Erythroblast (primary cell): ENCODE measurements at places on chromosomes 1 and 21.

- peak; percentile 87 for DNase-seq
These were observed 642 bp downstream of the SLC30A7 start for GRCh38 chr1:100896481-100896982.

- DNase-seq = no peak
These were observed 44.2 kb downstream of the MAP3K7CL start for GRCh38 chr21:29174607-29175013.

DNA sequence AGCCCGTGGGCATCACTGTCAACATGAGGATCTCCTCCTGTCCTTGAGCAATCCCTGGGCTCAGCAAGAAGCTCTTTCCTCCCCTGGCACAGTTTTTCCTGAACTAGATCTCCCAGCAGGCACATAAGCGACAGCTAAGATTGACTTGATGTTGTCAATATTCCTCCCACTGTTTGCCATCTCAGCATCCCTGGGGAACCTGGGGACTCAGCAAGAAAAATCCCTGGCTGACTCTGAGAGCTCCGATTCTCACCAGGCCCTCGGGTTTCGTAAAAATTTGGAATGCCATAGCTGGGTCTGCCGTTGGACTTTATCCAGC is 687.2 kb downstream of the MATN1 start:
- no peak for DNase-seq

- DNase-seq = peak; percentile 84
These were observed 31.2 kb downstream of the CHD1L start for GRCh38 chr1:147273409-147274336.

DNA sequence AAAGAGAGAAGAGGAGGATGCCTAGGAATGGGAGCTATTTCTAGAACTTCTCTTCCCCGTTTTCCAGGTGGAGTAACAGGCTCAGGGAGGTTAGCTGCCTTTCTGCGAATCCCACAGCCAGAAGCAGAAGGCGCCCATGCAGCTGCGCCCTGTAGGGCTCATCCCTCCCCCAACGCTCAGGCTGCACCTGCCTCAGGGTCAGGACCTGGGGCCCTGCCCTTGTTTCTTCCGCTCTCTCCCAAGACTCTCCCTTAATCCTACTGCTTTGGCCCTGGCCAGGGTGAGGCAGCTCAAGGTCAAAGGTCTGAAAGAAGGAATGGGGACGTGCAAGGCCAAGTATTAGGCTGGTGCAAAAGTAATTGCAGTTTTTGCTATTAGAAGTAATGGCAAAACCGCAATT is 30.5 kb upstream of the PADI2 start:
- DNase-seq = no peak

- DNase-seq = no peak
These were observed 348.1 kb upstream of the VAMP3 start for GRCh38 chr1:7422966-7423365.

GRCh38 chr1:53297195-53297594 is 30.7 kb downstream of the LRP8 start:
- no peak for DNase-seq

DNA sequence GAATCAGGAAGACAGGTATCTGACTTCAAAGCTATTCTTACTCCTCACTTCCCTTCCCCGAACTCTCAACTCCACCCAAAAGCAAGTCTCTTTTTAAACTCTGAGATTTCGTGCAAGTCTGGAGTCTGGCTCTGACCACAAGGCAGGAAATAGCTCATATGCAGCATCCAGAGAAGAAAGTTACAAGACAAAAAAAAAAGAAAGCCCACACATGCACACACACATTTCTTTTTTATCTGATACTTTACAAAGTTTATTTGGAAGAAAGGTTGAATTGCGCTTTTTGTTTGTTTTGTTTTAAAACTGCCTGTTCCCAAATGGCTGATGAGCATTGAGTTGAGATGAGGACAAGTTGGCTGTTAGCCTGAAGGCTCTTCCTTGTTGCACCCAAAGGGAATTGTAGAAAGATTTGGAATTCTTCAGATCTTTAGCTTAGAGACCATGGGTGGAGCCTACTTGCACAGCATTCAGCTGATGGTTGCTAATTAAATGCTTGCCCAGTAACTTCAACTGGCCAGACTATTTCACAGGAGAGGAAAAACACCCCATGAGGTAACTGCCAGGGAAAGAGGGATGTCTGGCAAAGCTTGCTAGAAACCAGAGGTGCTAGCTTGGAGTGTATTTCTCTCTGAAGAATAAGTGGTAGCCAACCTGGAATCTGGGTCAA is 490.3 kb downstream of the TTLL7 start:
- DNase-seq = no peak

DNA sequence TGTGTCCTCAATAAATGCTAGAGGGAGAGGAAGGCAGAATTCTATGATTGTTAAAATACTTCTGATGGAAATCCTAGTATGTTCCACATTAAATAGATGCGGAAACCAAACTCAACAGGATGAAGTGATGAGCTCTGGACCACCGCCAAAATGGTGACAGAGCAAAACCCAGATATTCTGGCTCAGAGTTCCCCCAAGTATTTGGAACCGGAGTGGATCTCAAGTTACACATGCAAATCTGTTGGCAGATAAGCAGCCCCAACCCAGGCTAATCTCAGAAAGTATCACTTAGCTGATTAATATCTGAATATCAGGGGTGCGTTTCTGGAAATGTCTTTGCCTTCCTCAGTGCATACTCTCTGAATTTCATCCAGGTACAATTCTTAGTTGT is 17.4 kb upstream of the GRHL3 start:
- no peak for DNase-seq

DNA sequence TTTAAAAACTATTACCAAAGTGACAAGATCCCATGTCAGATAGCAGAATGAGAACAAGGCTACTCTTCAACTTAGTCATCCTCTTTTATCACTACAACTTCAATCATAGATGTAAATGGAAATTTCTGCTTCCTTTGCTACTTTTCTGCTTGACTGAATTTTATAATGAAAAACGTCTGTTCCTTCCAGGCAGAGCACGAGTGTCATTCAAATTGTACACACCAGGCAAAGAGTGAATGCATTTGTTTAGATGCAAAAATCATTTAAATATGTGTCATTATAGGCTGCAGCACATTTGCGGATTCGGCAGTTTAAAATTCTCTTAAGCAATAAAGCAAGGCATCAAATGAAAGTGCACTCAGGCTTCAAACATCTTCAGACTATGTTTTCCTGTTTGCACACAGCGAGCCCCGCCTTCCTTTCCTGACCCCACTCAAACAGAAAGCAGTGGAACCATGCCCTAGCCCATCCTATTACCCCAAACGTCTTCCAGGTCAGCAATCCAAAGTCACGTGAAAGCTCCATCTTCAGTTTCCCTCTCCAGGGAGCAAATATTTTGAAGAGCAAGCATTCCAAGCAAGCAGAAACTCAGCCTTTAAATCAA is 99.6 kb downstream of the APP start:
- no peak for DNase-seq

- DNase-seq = no peak
These were observed 29.3 kb downstream of the RRP1 start for GRCh38 chr21:43818685-43819084.

DNA sequence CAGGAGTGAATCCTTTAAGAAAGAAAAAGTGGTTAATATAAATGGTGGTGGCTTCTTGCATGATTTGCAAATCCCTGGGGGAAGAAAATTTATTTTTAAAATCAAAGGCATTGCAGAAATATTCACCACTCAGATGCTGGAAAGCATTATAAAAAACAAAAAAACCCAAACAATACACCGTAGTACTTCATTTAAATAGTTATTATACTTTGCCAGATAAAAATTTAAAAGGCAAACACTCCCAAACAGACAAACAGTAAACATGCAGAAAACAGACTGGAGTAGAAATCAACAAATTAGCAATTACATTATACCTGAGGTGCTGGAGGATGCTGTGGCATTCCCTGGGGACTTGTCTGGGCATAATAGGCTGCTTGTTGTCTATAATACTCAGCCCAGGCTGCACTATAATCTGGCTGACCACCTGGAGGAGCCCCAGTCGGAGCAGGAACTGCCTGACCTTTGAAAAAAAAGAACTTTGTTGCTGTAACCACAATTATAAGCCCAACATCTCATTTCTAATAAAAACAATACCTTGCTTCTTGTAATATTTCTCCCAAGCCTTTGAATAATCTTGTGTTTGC is 29.9 kb downstream of the FUBP1 start:
- DNase-seq = peak; percentile 23

DNA sequence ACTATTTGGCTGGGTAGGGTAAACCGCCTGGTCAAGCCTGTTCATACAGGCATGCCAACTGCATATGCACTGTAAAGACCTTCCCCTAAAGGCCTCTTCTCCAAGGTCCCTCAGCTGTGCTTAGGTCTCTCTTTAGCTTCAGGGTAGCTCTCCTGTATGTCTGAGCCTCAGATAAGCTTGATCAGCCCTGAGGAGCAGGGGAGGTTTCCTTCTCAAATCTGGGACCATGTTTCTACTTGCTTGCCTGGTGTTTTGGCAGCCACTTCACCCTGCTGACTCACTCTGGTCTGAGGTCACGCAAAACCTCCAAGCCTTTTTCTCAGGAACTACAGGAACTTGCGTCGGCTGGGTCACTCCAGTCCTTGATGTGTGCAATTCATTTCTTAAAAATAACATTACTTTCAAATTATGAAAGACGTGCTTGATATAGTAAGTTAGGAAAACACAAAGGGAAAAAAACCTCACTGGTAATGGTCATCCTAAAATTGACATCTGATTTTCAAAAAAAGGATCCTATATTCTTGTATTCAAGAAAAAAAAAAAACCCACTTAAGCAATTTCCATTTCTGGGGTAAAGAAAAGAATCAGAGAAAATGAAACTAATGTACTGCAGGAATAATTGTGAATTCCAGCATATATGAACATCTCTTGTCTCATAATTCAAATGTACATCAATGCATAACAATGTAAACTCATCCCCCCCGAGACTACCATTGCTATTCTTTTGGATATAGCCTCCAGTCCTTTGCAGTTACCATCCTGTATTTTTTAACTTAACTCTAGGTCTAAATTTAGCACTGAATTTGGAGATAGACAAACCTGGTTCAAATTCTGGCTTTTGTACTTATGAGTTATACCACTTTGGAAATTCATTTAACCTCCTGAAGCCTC is 24.8 kb upstream of the RNF19B start:
- DNase-seq = peak; percentile 20

DNA sequence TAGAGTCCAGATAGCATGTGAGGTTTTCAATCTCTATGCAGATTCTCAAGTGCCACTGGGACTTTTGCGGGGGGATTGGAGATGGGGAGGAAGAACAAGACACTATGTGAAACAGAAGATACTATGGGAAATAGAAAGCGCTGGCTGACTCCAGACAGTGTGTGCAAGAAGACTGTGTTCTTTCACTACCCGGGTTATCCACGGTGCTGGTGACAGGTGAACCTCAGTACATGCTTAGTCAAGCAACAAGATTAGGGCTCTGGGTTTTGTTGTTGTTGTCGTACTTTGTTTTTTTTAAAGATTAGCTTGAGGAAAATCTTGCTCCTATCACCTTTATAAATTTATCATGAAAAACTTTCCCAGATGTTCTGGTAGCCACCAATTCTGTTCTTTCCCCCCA is 56.4 kb downstream of the SUSD4 start:
- DNase-seq = no peak

DNA sequence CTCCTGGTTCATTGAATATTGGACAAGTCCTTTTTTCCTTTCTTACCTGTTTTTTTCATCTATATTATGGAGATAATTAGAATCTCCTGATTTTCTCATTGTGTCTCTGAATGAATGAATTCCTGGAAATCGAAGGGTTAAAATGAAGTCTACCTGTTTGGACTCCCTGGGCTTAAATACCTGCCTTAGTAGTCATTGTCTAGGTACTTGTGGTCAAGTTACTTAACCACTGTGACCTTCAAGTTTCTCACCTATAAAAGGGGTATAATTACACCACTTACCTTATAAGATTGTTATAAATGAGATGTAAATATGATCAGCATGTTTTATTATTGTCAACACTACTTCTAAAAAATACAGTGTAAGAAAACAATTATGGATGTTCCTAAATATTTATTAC is 9.0 kb upstream of the TBX19 start:
- DNase-seq = no peak

GRCh38 chr1:51516649-51517158 is 2.4 kb downstream of the EPS15 start:
- peak; percentile 51 for DNase-seq

- DNase-seq = no peak
These were observed 265.9 kb upstream of the C1orf105 start for GRCh38 chr1:172154551-172154950.

GRCh38 chr1:181092883-181093458 is 4.5 kb downstream of the IER5 start:
- DNase-seq = no peak

DNA sequence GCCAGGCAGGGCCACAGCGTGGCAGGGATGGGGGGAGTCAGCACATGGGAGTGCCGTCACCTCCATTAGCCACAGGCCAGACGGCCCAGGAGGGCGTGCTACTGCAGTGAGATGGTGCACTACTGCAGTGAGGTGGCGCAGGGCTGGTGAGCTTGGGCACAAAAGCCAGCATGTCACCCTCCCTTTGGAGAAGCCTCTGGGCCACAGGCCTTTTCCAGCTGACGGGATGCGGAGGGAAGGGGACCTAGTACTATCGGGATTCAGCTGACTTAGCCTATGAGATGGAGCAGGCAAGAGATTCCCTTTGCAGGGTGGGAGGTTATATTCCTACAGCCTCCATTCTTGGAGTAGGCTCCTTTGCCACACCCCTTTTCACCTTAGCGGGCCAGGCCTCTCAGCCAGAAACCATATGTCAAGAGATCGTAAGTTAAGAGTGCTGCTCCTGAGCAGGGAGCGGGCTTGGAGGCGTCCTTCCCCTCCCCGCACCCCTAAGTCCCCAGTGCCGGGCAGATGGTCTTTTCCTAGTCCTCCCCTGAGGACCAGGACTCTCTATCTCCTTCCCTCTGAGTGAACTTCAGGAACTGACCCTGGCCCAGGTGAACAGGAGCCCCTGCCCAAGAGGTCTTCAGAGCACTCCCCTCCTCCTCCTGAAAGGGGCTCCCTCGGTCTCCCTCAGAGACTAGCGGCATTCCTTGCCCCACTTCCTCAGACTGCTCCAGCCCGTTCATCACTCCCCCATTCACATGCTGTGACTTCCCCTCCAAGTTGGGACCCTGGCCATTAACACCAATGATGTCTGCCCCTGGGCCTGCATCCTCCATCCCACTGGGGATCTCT is 8.2 kb downstream of the NES start:
- DNase-seq = no peak

GRCh38 chr1:53413175-53414001 is 45.8 kb upstream of the DMRTB1 start:
- no peak for DNase-seq

GRCh38 chr1:168591066-168591465 is 14.7 kb downstream of the XCL1 start:
- no peak for DNase-seq

DNA sequence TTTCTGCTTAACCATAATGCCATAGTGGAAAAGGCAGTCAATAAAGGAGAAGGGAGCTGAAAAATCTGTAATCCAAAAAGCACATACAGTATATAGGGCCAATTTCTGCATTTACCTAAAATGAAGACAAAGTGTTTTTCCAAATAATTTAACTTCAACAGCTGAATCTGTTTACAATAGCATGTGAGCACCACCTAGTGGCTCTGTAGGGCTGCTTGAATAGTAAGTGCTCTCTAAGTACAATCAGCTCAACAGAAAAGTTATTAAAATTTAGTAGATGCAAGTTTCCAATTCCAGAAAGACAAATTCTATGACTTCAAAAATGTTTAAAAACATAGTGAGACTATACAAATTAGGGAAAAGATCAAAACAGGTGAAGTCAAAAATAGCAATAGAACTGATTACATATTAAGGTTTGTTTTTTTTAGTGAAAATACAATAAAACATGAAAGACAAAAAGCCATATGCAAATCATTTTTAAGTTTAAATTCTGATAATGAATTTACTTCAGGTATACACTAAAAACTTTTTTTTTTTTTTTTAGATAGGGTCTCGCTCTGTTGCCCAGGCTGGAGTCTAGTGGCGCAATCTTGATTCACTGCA is 220.0 kb downstream of the SETD4 start:
- DNase-seq = peak; percentile 75
